ENCODE measurements at places on chromosomes 12 and 14.

DNA sequence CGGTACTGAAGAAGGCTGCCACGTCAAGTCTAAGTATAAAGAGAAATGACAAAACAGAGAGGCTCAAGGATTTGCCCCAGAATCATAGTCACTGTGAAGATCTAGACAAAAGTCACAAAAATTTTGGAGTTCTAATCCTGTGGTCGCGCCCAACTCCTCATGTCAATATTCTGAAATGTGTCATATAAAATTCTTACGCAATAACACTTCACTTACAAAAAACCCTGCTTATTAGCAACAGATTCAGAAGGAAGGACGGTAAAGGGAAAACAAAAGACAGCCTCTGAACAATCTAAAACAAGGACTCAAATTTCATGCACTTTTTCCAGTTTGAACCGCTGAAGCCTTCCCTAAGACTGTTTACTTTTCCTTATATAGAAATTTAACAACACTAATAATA, 94.7 kb downstream of the TSPAN8 start:
- DNase-seq, result no peak

- no peak for DNase-seq
These were observed 128.5 kb downstream of the ETV6 start for GRCh38 chr12:11777962-11778361.

DNA sequence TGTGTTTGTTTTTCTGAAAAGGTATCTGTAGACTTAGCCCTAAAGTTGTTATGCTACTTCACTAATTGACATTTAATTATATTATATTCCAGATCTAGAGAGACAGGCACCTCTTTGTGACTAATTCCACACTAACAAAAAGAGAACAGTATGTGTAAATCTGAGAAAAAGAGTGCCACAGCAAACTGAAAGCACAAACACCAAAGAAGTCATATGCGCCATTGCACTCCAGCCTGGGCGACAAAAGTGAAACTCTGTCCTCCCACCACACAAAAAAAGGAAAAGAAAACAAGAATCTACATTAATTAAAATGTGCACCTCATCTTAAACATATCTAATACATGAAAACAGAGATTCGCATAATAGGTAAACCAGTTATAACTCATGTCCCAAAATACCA, 4.4 kb upstream of the CSRNP2 start:
- no peak for DNase-seq

- no peak for DNase-seq
These were observed 4.5 kb upstream of the KRT8 start for GRCh38 chr12:52909331-52909730.

GRCh38 chr12:131321988-131322387, 368.3 kb downstream of the ADGRD1 start:
- no peak for DNase-seq

DNA sequence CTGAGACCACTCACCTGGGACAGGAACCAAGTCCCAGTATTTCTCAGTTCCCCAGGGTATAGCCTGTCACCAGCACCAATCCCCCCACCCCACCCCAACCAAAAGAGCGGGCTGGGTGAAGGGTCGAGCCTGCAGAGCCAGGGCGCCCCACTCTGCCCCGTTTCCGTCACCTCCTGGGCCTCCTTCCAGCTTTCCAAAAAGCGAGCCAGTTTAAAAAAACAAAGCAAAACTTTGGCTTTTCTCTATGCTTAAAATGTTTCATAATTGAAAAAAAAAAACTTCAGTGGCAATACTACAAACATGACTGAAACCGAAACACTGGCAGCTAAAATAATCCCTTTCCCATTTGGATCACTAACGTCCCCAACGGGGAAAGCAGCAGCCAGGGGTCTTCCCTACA, 7.5 kb downstream of the CAMKK2 start:
- no peak for DNase-seq

- no peak for DNase-seq
These were observed 958 bp downstream of the RTN1 start for GRCh38 chr14:59869381-59870255.

DNA sequence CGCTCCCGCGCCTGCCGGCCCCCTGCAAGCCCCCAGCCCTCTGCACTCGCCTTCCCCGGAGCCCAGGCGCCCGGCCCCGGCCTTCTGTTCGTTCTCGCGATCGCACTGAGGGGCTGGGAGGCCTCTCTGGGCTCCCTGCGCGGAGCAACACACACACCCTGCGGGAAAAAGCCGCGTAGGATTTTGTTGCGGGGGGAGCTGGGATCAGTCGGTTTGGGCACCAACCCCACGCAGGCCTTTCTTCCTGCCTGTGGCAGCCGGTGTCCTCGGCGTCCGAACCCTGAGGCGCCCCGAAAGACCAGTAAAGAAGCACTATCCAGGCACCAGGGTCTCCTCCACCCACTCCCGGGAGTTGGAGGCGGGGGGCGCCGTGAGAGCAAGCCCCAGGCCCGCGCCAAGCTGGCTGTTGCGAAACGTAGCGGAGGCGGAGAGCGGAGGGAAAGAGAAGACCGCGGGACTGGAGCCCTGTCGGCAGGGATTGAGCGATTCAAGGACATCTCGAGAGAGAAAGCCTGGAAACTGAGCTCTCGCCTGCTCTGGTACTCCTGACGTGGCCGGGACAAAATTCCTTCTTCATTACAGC, 1.9 kb upstream of the HOXC5 start:
- no peak for DNase-seq

DNA sequence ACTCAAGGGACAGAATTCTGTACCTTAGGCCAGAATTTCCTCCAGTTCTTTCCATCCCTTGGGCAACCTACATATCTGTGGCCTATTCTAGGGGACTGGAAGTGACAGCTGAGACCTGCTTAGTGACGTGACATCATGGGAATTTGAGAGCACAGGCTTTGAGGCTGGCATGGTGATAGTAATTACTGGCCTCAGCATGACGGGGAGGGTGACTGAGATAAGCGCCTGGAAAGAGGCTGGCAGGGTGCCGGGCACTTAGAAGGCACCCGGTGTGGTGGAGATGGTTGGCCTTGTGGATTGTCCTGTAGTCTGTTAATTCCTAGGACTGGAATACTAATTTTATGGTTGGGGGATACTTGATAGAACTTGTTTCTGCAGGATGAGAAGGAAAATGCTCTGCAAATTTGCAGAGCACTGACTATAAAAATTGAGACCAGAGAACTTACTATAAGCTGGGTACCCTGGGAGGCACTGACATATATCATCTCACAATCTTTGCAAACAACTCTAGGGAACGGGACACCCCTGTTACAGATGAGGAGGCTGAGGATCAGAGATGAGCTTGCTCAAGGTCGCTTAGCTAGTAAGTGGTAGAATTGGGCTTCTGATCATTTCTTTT, 42.2 kb upstream of the TBX3 start:
- DNase-seq, result no peak

- DNase-seq, result no peak
These were observed 56.7 kb downstream of the EPS8 start for GRCh38 chr12:15732341-15733061.

- no peak for DNase-seq
These were observed 29.5 kb upstream of the HIGD1C start for GRCh38 chr12:50922820-50923219.

GRCh38 chr12:25284024-25284423, 33.3 kb upstream of the KRAS start:
- no peak for DNase-seq

DNA sequence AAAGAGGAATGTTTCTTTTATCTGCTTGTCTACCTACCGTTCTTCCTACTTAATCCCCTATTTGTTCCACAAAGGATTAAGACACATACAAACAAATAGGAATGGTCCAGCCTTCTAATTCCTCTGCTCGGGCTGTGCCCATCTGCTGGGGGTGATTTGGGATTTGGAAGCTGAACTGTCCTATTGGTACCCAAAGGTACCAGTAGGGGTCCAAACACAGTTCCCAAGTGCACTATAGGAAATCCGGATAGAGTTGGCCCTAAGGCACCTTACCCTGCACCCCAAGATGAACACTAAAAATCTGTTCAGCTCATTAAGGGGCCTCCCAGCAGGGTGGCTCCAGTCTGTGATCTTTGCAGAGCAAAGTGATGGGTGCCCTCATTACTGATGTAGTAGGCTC, 566.9 kb downstream of the NRXN3 start:
- no peak for DNase-seq

DNA sequence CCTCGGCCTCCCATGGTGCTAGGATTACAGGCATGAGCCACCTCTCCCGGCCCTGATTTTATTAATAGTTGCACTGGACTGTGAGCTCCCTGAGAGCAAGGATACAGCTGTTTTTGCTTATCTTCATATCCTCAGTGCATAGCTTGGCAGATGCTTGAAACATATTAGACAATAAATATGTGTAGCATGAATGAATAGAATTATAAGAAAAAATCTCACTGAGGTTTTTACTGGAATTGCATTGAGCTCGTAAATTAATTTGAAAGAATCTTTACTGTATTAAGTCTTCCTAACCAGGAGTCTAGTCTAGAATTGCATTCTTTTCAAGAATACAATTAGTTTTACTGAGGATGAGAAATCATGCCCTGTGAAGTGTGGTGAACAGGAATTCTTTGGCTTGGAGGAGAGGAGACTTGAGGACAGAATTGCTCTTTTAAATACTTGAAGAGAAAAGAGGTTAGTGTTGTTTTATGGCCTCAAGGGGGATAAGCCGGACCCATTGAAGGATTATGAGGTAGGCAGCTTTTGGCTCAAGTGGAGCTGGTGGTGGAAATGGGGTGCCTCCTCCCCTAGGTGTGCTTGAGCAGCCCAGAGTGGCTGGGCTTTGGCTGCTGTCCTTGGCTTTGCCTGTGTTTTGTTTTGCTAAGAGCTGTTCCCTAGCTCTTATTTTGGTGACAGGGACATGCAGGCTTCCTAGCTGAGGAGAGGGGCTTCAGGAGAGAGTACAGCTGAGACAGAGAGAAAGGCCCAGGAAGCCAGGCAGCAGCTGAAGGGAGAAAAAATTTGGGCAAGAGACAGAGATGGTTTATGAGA, 34.0 kb downstream of the PLEKHD1 start:
- DNase-seq, result no peak

DNA sequence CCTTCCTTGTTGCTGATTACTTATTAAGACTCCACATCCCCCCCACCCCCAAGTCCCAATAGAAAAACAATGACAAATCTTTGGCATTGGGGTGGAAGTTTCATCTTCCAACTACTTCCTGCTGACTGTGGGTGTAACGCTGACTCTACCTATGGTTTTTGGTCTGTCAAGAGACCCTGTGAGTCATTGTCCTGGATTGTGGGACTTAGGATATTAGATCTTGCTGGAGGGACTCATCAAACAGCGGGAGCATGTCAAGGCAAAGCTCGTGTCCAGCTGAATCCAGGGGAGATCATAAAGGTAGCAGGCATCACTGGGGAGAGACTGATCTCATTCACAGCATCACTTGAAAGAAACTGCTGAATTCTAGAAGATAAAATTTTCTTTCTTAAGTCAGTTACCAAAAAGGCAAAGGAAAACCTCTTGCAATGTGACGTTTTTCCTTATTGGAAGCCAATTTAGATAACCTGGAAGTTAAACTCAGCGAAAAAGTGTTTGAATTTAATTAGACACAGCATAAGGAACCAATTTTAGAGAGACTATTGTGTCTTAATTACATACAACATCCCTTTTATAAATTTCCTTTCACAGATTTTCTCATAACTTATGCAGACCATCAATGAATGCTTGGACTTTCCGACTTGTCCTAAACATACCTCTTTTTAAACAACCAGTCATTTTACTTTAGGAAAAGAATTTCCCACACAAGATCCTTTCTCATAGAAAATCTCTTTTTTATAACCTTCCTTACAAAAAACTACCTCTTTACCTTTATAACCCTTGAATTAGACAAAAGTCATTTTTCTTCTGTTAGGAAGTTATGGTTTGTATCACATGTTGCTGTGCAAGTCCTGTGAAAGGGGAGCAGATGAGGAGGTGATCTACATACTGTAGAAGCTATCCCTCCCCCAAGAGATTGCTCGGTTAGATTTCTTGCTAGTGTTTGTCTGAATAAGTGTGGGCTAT, 94.6 kb upstream of the SCAF11 start:
- DNase-seq, result no peak

- no peak for DNase-seq
These were observed 98.4 kb downstream of the LGMN start for GRCh38 chr14:92649934-92650545.

- peak; percentile 49 for DNase-seq
These were observed 3.4 kb upstream of the NXPH4 start for GRCh38 chr12:57213058-57213715.

GRCh38 chr12:84946753-84947152, 34.2 kb upstream of the SLC6A15 start:
- DNase-seq, result no peak

DNA sequence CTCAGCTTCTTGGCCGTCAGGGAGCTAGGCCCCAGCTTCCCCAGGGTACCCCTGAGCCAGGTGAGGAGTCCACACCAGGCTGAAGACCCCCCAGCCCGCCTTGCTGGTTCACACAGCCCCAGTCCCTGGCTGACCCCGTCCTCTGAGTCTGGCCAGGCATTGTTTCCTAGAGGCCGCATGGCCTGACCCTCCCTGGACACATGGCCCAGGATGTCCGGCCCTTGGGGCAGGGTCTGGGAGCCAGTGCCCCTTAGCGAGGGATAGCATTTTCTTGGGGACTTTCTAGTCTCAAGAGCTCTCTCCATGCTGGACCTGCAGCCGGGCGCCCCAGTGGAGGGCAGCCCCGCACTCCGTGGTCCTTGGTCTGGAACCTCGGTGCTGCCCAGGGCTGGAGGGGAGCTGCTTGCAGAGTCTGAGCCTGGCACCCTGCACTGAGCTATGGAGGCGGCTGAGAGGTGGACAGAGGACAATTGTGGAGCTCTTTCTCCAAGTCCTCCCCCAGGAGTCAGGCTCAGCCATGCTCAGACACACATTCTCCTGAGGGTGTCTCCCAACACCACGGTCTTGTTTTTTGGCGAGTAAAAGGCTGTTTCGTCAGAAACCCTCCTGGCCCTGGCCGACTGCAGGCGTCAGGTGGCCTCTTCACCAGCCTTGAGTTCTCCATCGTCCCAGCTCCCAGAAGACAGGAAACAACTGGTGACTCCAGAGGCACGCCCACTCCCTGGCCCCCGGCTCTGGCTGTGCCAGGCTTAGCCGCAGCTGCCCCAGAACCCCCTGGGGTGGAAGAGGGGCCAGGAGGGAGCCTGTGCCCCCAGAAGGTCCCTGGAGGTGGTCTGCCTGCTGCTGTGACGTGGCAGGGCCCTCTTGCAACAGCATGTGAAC, 17.6 kb upstream of the CRIP2 start:
- no peak for DNase-seq

DNA sequence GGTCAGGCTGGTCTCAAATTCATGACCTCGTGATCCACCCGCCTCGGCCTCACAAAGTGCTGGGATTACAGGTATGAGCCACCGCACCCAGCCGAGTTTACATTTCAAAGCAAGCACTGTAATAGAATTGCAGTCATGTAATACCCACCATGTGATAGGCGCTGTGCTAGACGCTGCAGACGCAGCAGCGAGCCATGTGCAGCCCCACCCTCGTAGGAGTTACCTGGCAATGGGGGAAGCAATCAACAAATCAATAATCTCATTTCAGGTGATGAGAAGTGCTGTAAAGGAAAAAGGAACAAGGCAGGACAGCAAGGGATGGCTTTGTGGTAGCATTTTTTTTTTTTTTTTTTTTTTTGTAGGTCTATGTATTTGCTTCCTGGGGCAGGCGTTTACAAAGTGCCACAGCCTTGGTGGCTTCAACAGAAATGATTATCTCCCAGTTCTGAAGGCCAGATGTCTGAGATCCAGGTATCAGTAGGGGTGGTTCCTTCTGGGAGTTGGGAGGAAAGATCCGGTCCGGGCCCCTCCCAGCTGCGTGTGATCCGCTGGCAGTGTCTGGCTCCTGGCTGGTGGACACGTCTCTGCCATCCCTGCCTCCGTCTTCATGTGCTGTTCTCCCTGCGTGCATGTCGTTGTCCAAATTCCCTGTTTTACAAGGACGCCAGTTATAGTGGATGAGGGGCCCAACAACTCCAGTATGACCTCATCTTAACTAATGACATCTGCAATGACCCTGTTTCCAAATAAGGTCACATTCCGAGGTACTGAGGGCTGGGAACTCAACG, 72.8 kb downstream of the TNFAIP2 start:
- DNase-seq, result no peak

- no peak for DNase-seq
These were observed 22.0 kb downstream of the TTC9 start for GRCh38 chr14:70663707-70664179.
